ENCODE measurements at places on chromosomes 6 and 20.

GRCh38 chr6:168885751-168886742, 367.6 kb downstream of the THBS2 start:
- no peak for DNase-seq

DNA sequence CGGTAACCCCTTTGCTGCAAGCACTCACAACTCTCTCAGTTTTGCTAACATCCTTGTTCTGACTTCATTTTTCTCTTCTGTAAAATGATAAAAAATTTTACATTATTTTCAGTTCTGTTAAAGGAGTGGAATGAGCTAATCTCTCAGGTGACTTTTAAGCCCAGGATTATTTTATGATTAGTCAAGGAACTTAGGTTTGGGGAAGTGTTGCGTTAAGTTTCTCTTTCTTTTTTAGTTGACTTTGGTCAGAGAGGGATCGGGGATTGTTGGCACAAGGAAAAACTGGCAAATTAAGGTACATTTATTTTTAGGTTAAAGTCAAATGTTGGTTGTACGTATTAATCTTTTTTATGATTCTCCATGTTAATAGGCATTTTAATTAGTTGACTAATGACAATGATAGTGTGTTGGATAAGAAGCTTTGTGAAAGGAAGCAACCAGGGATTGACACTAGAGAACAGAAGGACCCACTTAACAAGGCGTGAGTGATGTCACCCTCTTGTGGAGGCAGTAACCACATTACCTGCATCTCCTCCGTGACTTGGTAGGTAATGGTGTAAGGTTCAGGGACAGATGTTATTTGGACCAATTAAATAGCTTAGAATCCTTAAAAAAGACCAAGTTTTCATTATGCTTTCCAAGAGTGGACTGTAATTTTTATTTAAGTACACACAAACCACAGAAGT, 31.6 kb downstream of the CD83 start:
- no peak for DNase-seq

DNA sequence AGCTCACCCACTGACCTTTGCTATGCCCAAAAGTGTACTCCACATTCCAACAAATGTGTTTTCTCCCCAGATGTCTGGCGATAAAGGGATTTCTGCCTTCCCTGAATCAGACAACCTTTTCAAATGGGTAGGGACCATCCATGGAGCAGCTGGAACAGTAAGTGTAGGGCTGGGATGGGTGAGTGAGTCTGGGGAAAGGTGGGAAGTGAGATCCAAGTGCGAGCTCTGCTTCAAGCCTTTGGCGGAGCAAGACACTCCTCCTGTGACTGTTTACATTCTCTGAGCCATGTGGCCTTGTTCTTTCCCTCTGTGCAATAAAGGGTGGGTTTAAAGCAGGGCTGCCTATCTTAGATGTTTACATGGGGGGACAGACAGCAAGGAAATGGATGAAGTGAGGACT, 1.9 kb downstream of the UBE2C start:
- no peak for DNase-seq

DNA sequence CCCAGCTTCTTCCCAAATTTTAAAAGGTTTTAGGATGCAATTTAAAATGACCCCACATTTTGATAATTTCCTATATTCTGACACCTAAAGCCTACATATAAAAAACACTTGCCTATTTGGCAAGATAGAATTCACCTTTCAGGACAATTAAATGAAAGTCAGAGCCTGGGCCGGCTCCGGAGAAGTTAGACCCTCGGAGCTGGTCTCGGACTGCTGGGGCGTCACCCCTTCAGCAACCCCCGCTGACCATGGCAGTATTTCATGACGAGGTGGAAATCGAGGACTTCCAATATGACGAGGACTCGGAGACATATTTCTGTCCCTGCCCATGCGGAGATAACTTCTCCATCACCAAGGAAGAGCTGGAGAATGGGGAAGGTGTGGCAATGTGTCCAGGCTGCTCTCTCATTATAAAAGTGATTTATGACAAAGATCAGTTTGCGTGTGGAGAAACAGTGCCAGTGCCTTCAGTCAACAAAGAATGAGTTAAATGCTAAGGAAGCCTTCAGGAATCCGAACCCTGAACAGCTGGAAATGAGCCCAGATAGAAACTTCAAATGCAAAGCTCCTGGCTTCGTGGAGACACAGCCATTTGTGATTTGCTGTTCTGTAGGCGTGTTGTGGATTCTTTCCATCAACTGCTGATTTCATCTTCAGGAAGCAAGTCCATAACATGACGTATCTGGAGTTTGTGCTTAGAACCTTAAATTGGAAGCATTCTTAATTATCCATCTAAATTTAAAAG, 16.0 kb downstream of the TCFL5 start:
- no peak for DNase-seq

DNA sequence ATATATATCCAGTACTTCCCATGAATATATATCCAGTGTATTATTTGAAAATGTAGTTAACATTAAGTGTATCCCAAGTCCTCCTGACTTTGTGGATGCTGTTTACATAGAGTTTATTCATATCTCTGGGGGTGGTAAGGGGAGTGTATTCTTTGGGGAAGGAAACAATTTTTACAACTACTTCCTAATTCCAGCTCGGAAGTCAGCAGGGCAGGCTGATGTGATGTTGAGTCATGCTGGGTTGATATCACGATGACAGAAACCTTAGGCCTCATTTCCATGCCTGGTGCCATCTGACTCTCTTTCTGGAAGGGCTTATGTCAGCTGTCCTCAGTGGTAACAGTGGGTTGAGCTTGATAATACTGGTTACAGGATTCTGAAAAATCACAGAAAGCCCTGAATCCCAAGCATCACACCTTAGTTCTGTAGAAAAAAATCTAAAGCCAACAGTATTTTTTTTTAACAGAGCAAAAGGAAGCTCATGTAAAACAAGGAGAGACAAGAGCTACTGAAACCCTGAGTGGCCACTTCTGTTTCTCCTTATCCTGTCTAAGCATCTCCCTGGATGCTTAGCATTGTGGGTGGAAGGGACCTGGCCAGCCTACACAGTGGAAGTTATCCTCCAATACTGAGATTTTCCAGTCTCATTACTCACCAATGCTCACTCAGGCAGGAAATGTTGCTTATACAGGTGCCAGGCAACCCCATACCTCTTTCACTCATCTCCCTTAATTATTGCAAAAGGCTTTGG, 75.2 kb upstream of the IYD start:
- DNase-seq: no peak

DNA sequence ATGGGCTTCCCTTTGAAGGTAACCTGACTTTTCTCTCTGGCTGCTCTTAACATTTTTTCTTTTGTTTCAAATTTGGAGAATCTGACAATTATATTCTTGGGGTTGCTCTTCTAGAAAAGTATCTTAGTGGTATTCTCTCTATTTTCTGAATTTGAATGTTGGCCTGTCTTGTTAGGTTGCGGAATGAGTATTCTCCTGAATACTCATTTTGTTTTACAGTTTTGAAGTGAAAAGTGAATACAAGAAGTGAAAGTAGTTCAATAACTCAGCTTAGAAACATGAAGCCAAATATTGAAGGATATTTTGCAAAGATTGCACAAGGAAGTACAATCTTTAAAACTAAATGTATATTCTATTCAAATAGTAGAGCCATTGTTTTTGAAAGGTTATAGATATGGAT, 120.2 kb upstream of the MAP3K4 start:
- no peak for DNase-seq

DNA sequence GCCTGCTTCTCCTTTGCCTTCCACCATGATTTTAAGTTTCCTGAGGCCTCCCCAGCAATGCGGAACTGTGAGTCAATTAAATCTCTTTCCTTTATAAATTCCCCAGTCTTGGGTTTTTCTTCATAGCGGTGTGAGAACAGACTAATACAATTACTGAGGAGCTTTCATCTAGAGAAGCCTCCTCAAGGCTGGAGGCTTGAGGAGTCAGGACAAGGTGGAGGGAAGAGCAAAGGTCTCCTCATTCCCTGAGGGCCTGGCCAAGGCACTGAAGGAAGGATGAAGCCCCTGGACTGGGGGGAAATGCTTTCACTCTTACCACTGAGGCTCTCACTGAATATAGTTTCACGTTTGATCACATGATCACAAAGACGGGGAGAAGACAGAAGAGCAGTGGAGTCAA, 118.2 kb downstream of the MAN1A1 start:
- no peak for DNase-seq

DNA sequence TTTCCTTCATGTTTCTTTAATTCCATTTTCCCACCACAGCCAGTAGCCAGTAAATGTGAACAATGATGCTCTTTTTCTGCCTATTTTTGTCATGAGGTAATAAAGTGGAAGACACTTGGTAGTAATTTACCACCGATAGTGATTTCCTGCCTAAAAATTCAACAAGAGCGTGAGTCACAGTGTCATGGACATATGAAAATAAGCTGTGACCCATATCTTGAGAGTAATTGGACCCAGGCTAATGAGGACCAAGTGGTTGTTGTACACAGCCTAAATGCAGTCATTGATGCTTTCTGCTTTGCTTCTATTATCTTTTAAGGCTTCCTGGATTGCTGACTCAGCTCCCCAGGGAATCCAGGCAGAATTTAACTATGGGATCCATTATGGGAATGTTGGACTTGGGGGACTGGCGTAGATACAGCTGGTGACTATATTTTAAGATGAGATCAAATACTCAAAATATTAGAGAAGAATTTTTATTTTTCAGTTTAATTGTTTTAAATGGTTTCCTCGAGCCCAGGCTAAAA, 265.9 kb upstream of the FERMT1 start:
- DNase-seq: no peak

GRCh38 chr20:1204113-1204512, 859 bp downstream of the C20orf202 start:
- DNase-seq: no peak

DNA sequence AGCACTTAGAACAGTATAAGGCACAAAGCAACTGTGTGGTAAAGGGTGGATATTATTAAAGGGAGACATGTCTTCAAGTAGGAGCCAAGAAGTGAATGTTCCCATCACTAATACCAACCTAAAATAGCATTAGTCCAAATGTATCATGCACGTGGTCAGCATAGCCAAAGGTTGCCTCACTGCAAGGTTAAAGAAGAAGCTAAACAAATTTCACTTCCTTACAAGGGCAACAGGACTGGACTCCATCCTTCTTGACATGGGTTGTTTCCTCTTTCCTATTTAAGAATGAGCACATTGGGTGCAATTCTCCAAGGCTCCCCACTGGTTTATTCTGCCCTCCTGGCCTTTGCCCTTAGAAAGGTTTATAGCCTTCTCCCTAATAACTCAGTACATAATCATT, 186.7 kb downstream of the PHACTR1 start:
- no peak for DNase-seq

GRCh38 chr6:42569102-42570028, 5.5 kb downstream of the UBR2 start:
- no peak for DNase-seq

GRCh38 chr6:158996856-158997255, 3.1 kb downstream of the RSPH3 start:
- no peak for DNase-seq
